ENCODE measurements at places on chromosomes 3 and 15.

DNA sequence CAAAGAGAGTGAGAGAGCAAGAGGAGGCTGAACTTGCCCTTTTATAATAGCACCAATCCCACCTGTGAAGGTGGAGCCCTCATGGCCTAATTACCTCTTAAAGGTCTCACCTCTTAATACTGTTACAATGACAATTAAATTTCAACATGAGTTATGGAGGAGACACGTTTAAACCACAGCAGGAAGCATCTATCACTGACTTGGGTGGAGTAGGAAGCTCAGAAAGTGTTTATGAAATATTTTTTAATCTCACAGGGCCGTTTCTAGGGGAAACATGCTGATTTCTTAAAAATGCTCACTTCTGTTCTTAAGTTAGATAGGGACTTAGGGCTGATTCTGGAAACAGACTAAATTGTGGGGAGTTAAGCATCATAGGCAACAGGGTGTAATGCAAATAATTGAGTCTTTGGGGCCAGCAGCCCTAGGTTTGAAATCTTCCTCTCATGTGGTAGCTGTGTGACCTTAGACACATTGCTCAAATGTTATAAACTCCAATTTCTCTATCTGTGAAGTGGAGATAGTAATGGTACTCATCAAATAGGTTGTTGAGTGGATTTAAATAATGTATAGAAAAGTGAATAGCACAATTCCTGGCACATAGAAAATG lies 133.3 kb upstream of the KLHL25 start:
- no peak for DNase-seq

DNA sequence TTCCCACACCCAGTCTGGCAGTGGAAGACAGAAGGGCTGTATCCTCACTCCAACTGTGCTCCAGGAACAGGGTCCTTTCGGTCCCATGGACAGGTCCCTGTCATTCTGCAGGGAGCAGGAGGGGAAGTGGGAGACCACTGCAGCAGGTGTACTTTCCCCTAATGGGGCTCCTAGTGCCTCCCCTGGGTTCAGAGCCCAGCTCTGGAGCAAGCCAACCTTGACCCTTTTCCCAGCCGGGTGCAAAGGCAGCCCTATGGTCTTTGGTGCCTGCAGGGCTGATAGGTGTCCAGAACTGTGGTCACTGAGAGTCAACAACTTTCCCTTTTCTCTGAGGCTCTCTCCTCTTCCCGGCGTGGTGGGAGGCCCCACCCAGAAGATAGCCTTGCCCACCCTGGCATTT lies 26.8 kb downstream of the MAGEF1 start:
- DNase-seq, result no peak

- peak; percentile 39 for DNase-seq
Observed at GRCh38 chr3:141644931-141645330, 93.2 kb upstream of the RNF7 start.

DNA sequence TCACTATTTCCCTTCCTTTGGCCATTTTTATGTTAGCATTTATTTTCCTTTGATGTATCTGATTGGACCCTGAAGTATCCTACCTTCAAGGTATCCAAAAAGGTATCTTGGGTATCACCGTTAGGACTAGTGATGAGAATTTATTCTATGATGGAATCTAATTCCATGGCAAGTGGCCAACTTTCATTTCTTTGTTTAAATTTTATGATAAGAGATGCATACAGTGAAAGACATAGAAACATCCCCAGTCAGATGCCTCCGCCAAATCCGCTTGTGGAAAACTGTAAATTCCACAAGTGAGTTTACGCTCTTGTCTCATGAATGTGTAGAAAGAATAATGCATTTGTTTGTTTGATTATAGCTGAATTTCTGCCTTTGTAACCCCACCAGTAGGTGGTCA lies 153.7 kb upstream of the NR2F2 start:
- DNase-seq, result no peak

Measured in fibroblast of lung (primary cell).